ENCODE measurements at places on chromosomes 6 and 20. TPM values are rescaled to one million over a fixed set of nuclear protein-coding genes. Genes with fewer than 3 reads are reported as not detected.

- DNase-seq, result peak; percentile 37
- H3K36me3 ChIP-seq, result no peaks in the 10 kb centered on the region
- no peaks in the 10 kb centered on the region for H3K27me3 ChIP-seq
- H3K4me3 ChIP-seq, result peak overlapping the region; percentile 92
- peaks cover 12% of the 10 kb centered on the region for H3K4me1 ChIP-seq
Observed at GRCh38 chr6:157822245-157823000, 623 bp upstream of the SNX9 start.

- H3K4me1 ChIP-seq, result no peaks in the 10 kb centered on the region
- H3K27ac ChIP-seq, result no peak overlapping the region
- no peak overlapping the region for H3K4me3 ChIP-seq
- H3K27me3 ChIP-seq, result no peaks in the 10 kb centered on the region
- H3K36me3 ChIP-seq, result no peaks in the 10 kb centered on the region
- no peak for DNase-seq
Observed at GRCh38 chr20:19079536-19080299, 132.7 kb upstream of the SLC24A3 start.

DNA sequence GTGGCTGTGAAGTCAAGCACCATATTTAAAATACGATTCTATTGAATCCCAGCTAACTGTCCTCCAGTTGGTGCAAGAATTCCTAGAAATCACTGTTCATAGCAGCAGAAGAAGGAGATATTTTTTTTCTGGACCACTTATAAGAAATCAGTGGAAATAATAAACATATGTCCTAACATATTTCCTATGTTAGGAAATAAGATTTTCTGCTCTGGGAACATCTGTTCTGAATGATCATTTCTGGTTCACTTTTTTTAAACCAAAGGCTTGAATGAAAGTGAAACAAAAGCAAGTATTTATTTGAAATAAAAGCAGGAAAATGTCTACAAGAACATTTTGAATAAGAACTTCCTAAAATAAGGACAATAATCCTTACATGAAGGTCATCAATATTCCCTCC, 138.9 kb upstream of the RALGAPA2 start:
- H3K4me3 ChIP-seq, result no peak overlapping the region
- no peaks in the 10 kb centered on the region for H3K4me1 ChIP-seq
- no peaks in the 10 kb centered on the region for H3K36me3 ChIP-seq
- no peak for DNase-seq

GRCh38 chr6:26158581-26159356, 71.5 kb downstream of the HFE start:
- no peaks in the 10 kb centered on the region for H3K36me3 ChIP-seq
- H3K27ac ChIP-seq, result peak overlapping the region; percentile 98
- no peaks in the 10 kb centered on the region for H3K27me3 ChIP-seq
- H3K4me3 ChIP-seq, result peak overlapping the region; percentile 88
- H3K4me1 ChIP-seq, result peaks cover 15% of the 10 kb centered on the region

The PPP1R14C gene
- 22.2 TPM for total RNA-seq

The LY6G6F gene
- total RNA-seq, result not detected

- no peak overlapping the region for H3K4me3 ChIP-seq
- no peaks in the 10 kb centered on the region for H3K27me3 ChIP-seq
- H3K4me1 ChIP-seq, result no peaks in the 10 kb centered on the region
- no peaks in the 10 kb centered on the region for H3K36me3 ChIP-seq
- DNase-seq, result no peak
Observed at GRCh38 chr20:50652702-50653294, 38.5 kb downstream of the RIPOR3 start.

DNA sequence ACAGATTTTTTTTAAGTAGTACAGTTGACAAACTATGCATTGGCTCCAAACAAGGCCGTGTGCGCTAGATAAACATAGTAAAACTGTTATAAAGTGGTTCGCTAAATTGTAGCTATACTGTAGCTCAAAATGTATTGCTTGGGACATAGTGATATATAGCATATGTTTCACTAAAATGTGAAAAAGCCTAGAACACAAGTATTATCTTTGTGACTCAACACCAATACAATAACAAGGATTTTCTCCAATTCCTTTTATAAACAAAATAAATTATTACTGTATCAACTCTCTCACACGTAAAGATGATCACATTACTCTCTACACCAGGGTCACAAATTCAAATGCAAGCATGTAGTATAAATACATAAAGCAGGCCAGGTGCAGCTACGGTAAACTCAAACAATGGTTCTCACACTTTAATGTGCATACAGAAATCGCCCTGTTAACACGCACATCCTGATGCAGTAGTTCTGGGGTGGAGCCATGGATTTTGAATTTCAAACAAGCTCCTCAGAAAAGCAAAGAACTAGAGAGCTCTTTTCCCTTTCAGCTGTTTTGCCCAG, 214.6 kb downstream of the GMDS start:
- no peaks in the 10 kb centered on the region for H3K36me3 ChIP-seq
- H3K4me1 ChIP-seq, result no peaks in the 10 kb centered on the region
- no peak overlapping the region for H3K27ac ChIP-seq
- no peak for DNase-seq
- H3K27me3 ChIP-seq, result no peaks in the 10 kb centered on the region

The LY86 gene
- 0.39 TPM for total RNA-seq

DNA sequence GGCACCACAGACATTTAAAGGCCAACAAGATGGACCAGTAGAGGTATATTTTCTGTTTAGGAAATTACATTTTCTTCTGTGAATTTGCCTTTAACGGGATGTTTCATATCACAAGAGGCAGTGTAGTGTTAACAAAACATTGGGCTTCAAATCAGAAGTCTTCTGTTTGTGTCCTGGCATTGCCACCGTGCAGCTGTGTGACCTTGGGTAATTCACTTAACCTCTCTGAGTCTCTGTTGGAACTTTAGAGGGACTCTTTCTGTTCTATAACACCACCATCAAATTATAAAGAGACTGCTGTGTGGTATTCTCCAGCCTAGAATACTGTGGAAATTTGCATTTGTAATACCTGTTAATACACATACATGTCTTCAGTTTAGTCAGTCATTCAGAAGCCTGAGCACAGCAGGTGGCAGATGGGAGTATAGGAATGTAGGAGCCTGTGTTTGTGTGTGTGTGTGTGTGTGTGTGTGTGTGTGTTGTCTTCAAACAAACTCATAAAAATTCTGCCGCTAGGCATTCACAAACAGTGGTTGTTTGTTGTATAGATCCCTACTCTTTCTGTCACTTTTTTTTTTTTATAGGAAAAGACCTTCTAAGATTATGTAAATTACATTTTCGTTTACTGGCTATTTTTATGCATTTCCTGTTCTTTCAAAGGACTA, 22.6 kb downstream of the UST start:
- no peak overlapping the region for H3K27ac ChIP-seq
- no peak overlapping the region for H3K4me3 ChIP-seq
- no peak for DNase-seq
- no peaks in the 10 kb centered on the region for H3K4me1 ChIP-seq
- no peaks in the 10 kb centered on the region for H3K27me3 ChIP-seq

DNA sequence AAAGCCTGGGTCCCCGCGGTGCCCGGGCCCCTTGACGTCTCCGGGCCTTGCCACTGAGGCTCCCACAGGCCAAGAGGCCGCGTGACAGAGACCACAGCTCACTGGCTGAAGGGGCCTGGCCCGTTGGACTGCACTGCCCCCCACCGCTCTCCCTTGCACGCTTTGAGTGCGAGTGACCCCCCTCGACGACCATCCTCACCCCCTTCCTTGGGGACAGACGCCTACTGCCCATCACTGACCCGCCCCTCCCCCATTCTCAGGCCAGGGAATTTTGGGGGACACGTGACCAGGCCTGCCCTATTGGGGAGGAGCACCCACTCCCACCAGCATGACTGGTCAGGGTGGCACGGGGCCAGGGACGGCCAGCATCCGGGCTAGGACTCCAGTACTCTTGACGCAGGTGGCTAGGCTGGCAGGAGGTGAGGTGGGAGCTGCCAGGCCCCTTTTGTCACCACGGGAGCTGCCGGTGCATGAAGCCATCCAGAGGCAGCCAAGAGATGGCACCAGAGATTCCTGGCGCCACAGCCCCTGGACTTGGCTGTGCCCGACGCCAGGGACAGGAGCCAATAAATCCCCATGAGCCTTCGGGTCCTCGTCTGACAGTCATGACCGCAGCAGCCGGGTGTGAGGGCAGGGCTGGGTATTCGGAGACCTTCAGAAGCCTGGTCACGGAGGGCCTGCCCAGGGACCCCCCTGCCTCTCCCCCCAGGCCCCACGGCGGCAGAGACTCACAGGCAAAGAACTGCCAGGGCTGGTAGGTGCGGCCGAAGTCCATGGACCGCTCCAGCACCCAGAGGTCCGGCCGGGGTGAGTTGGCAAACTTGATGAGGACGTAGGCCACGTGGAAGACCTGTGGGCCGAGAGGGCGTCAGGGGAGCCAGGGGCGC, 14.5 kb downstream of the LAMA5 start:
- H3K27me3 ChIP-seq, result no peaks in the 10 kb centered on the region
- peaks cover 30% of the 10 kb centered on the region for H3K36me3 ChIP-seq
- peak overlapping the region; percentile 34 for H3K4me3 ChIP-seq
- peaks cover 51% of the 10 kb centered on the region for H3K4me1 ChIP-seq
- DNase-seq, result peak; percentile 91
- peak overlapping the region; percentile 82 for H3K27ac ChIP-seq

The CDSN gene
- total RNA-seq, result not detected

DNA sequence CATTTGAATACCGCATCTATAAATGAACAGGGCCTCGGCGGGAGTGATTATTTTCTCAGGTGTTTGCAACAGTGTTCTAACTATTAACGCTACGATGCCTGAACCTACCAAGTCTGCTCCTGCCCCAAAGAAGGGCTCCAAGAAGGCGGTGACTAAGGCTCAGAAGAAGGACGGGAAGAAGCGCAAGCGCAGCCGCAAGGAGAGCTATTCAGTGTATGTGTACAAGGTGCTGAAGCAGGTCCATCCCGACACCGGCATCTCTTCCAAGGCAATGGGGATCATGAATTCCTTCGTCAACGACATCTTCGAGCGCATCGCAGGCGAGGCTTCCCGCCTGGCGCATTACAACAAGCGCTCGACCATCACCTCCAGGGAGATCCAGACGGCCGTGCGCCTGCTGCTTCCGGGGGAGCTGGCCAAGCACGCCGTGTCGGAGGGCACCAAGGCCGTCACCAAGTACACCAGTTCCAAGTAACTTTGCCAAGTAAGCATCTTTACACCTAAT, 70.9 kb downstream of the HFE start:
- no peaks in the 10 kb centered on the region for H3K36me3 ChIP-seq
- peak overlapping the region; percentile 98 for H3K27ac ChIP-seq
- no peaks in the 10 kb centered on the region for H3K27me3 ChIP-seq
- peak overlapping the region; percentile 88 for H3K4me3 ChIP-seq

DNA sequence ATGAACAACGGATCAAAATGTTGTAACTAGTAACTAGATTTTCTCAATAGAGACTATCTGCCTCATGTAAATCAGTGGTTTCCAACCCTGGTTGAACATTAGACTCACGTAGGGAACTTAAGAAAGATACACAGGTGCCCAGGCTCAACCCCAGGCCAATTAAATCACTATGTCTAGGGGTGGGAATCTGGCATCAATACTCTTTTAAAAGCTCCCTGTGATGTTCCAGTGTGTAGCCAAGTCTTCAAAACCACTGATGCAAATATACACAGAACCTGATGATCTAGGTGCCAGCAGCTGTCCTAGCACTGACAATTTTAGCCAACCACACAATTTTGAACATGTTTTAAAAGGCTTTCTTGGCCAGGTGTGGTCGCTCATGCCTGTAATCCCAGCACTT, 128.7 kb downstream of the TBC1D32 start:
- no peaks in the 10 kb centered on the region for H3K36me3 ChIP-seq
- H3K27ac ChIP-seq, result no peak overlapping the region
- no peaks in the 10 kb centered on the region for H3K27me3 ChIP-seq
- no peak for DNase-seq
- no peaks in the 10 kb centered on the region for H3K4me1 ChIP-seq
- no peak overlapping the region for H3K4me3 ChIP-seq

DNA sequence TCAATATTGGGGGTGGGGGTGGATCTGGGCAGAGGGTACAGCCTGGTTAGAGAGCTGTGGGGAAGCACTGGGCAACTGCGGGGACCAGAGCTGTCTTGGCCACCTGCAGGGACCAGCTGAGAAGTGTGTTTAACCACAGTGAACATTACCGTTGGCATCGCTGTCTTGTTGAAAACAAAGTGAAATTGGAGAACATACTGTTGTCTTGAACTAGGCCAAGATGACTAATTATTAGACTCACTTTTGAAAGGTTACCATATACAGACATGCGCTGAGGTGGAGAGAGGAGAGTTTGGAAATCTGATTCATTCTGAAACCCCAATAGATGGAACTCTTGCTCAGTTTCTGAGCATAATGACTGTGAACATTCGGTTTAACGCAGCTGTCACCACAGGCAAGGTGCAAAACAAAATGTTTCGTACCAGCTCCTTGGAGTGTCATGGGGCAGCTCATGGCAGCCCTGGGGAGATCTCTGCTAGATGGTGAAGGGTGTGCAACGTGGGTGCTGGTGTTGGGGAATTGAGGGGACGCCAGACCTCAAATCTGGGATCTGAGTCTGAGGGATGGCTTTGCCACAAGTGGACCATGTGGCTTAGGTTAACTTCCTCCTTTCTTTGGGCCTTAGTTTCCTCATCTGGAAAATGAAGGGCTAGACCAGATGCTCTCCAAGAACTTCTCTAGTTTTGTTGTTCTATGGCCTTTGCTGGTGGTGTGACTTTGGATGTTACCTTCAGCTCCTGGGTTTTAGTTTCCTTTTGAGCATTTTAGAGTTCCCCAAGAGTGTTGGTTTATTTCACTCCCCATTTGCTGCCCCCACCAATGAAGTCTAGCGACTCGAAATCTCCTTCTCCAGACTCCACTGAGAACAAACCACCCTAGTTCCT, 24.6 kb upstream of the GTSF1L start:
- no peaks in the 10 kb centered on the region for H3K36me3 ChIP-seq
- no peak for DNase-seq
- H3K27me3 ChIP-seq, result no peaks in the 10 kb centered on the region
- H3K4me1 ChIP-seq, result no peaks in the 10 kb centered on the region
- H3K27ac ChIP-seq, result no peak overlapping the region

GRCh38 chr20:52031563-52032303, 159.8 kb downstream of the ZFP64 start:
- no peak for DNase-seq
- no peak overlapping the region for H3K27ac ChIP-seq
- H3K27me3 ChIP-seq, result no peaks in the 10 kb centered on the region
- H3K4me3 ChIP-seq, result no peak overlapping the region

GRCh38 chr6:162543221-162543620, 184.3 kb downstream of the PRKN start:
- H3K4me1 ChIP-seq, result peaks cover 15% of the 10 kb centered on the region
- no peaks in the 10 kb centered on the region for H3K36me3 ChIP-seq
- no peaks in the 10 kb centered on the region for H3K27me3 ChIP-seq
- H3K27ac ChIP-seq, result no peak overlapping the region

Data from psoas muscle (tissue), 8 donors.